ENCODE measurements at places on chromosomes 16 and 17. TPM values are rescaled to one million over a fixed set of nuclear protein-coding genes. Genes with fewer than 3 reads are reported as not detected.

NOG gene
- total RNA-seq = 0.09 TPM

VAMP2 gene
- 49.6 TPM for total RNA-seq

DUSP3 gene
- total RNA-seq = 16.5 TPM

METTL26 gene
- 146 TPM for total RNA-seq

ABCC11 gene
- total RNA-seq = not detected

RNF166 gene
- total RNA-seq = 49.7 TPM

- H3K4me1 ChIP-seq = peaks cover 16% of the 10 kb centered on the region
- H3K4me3 ChIP-seq = peak overlapping the region; percentile 94
- peak overlapping the region; percentile 95 for H3K27ac ChIP-seq
Measured at GRCh38 chr16:74984194-74984528, 762 bp downstream of the WDR59 start.

DNA sequence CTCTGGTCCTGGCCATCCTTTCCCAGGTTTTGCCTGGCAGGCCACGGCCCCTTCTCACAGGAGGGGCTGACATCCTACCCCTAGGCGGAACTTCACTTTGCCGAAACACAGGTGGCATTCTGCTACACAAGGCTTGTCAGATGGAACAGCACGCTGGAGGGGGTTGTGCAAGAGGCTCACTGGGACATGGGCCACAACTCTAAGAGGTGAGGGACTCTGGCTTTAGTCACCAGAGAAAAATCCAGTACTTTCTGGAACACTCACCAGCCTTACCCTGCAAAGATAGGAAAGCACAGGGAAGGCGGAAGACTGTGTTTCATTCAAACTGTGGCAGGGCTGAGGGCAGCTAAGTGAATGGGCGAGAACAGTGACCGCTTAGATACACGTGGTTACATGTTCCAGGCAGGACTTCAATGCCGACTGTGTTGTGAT lies 18.3 kb downstream of the CDC42EP4 start:
- H3K4me3 ChIP-seq = no peak overlapping the region
- no peaks in the 10 kb centered on the region for H3K36me3 ChIP-seq
- peaks cover 11% of the 10 kb centered on the region for H3K4me1 ChIP-seq
- H3K27ac ChIP-seq = no peak overlapping the region
- no peak for DNase-seq

DNA sequence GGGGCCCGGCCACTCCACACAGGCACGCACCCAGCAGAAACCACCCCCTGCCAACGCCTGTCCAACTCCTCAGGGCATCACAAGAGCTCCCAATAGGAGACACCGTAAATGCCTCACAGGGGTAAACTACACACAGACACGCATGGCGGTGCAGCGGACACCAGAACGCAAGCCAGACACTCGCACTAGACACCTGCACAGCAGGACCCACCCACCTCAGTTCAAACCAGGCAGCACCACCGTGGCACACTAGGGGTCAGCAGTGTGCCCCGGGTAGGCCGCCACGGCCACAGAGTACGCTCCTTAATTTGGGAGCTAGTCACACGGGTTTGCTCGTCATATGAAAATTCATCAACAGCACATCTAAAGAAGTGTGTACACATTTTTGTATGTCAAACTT lies 3.4 kb downstream of the SLC38A10 start:
- H3K4me1 ChIP-seq = peaks cover 37% of the 10 kb centered on the region
- H3K36me3 ChIP-seq = peaks cover 24% of the 10 kb centered on the region
- H3K27ac ChIP-seq = no peak overlapping the region
- DNase-seq = peak; percentile 90

GRCh38 chr17:65730711-65731169 lies 169.3 kb upstream of the AXIN2 start:
- peaks cover 2% of the 10 kb centered on the region for H3K4me1 ChIP-seq
- H3K27me3 ChIP-seq = peaks cover 4% of the 10 kb centered on the region
- no peak overlapping the region for H3K4me3 ChIP-seq
- no peaks in the 10 kb centered on the region for H3K36me3 ChIP-seq

DNA sequence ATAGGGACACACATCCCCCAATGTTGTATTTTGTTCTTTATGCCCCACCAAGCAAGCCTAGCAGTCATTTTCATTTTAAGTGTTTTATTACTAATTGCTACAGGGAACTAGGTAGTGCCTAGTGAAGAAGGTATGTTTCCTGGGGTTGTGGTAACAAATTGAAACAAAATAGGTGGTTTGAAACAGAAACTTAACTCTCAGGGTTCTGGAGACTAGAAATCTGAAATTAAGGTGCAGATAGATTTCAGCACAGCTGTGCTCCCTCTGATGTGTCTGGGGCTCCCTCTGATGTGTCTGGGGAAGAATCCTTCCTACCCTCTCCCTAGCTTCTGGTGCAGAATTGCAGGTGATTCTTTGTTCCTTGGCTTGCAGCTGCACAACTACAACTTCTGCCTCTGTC lies 390.1 kb downstream of the ZFHX3 start:
- H3K27ac ChIP-seq = no peak overlapping the region
- peaks cover 2% of the 10 kb centered on the region for H3K27me3 ChIP-seq
- no peak overlapping the region for H3K4me3 ChIP-seq
- H3K36me3 ChIP-seq = peaks cover 1% of the 10 kb centered on the region

GRCh38 chr17:37305406-37305905 lies 70.3 kb upstream of the C17orf78 start:
- no peaks in the 10 kb centered on the region for H3K27me3 ChIP-seq
- H3K36me3 ChIP-seq = peaks cover 13% of the 10 kb centered on the region
- H3K4me1 ChIP-seq = peaks cover 2% of the 10 kb centered on the region
- H3K4me3 ChIP-seq = no peak overlapping the region
- H3K27ac ChIP-seq = peak overlapping the region; percentile 29

GRCh38 chr17:29802246-29802645 lies 127.8 kb downstream of the SSH2 start:
- H3K4me3 ChIP-seq = no peak overlapping the region
- H3K36me3 ChIP-seq = no peaks in the 10 kb centered on the region
- H3K27me3 ChIP-seq = no peaks in the 10 kb centered on the region
- H3K27ac ChIP-seq = no peak overlapping the region
- H3K4me1 ChIP-seq = peaks cover 2% of the 10 kb centered on the region
- DNase-seq = no peak

DNA sequence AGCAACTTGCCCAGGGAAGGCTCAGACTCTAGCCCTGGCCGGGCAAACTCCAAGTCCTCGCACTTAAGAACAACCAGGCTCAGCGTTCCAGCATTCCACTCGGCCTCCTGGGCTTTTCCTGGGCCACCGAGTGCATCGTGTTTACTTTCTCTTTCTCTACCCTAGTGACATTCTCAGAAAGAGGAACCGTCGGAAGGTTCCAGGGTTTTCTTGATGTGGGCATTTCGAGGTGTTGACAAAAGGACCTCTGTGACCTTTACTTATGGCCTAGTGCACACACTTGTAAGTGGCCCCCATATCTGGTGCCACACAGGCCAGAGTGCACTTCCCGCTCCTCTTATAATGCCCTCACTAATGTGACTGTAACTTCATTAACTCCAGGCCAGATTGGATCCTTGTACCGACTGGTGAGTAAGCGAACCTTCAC lies 3.1 kb upstream of the BANP start:
- H3K27me3 ChIP-seq = no peaks in the 10 kb centered on the region
- peak overlapping the region; percentile 94 for H3K27ac ChIP-seq
- H3K4me3 ChIP-seq = peak overlapping the region; percentile 73
- DNase-seq = peak; percentile 79
- peaks cover 35% of the 10 kb centered on the region for H3K4me1 ChIP-seq

GRCh38 chr17:1562176-1562643 lies 382 bp downstream of the PITPNA start:
- no peak overlapping the region for H3K27ac ChIP-seq
- H3K4me3 ChIP-seq = peak overlapping the region; percentile 91

GRCh38 chr17:45904866-45905265 lies 10.5 kb downstream of the MAPT start:
- H3K27me3 ChIP-seq = peaks cover 23% of the 10 kb centered on the region
- peaks cover 21% of the 10 kb centered on the region for H3K4me1 ChIP-seq
- no peak for DNase-seq

DNA sequence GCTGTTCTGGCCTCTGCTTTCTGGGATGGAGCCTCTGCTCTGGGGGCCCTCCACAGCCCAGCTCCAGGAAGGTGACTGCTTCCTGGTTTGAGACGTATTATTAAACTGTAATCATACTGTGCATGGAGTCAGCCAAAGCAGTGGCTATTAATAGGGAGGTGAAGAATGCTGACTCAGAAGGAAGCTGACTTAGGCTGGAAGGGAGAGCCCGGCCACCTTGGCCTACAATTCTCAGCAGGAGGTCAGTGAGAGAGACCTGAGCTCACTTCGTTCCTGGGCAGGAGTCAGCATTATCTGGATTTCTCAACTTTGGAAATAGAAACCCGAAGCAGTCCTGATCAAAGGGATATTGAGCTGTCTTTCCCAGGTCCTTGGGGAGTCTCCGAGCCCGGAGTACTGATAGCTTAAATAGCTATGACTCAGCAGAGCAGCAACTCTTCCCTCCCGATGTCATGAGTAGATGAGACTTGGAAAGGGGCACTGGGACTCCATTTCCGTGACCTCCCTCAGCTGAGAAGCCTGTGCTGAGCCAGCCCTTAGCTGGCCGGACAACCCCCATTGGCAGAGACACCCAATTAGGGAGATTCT lies 91.8 kb downstream of the YPEL2 start:
- no peaks in the 10 kb centered on the region for H3K27me3 ChIP-seq
- peaks cover 20% of the 10 kb centered on the region for H3K4me1 ChIP-seq
- H3K27ac ChIP-seq = no peak overlapping the region
- no peak for DNase-seq
- no peaks in the 10 kb centered on the region for H3K36me3 ChIP-seq

DNA sequence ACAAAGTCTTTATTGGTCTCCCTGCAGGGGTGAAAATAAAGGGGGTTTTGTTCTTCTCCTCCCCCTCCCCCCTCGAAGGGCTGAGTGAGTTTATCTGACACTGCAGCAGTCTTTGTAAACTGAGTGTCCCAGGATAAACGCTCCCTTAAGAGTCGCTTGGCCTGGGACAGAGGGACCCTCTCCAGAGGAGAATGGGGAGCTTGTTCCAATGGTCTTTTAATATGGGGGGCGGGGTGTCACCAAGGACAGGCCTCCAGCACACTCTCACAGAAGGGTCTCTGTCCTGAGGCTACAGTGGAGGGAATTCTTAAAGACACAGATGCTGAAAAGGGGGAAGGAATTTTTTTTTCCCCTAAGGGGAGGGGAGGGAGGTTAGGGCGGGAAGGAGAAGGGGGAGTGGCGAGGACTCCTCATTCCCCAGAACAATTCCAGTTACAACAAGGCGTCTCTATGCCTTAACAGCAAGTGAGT lies 455.5 kb downstream of the SOX9 start:
- DNase-seq = no peak
- no peaks in the 10 kb centered on the region for H3K36me3 ChIP-seq
- peaks cover 24% of the 10 kb centered on the region for H3K27me3 ChIP-seq
- no peak overlapping the region for H3K4me3 ChIP-seq
- H3K4me1 ChIP-seq = no peaks in the 10 kb centered on the region
- no peak overlapping the region for H3K27ac ChIP-seq

- peak overlapping the region; percentile 93 for H3K4me3 ChIP-seq
- H3K36me3 ChIP-seq = peaks cover 7% of the 10 kb centered on the region
Measured at GRCh38 chr17:45018514-45018847, 33.0 kb downstream of the DCAKD start.

DNA sequence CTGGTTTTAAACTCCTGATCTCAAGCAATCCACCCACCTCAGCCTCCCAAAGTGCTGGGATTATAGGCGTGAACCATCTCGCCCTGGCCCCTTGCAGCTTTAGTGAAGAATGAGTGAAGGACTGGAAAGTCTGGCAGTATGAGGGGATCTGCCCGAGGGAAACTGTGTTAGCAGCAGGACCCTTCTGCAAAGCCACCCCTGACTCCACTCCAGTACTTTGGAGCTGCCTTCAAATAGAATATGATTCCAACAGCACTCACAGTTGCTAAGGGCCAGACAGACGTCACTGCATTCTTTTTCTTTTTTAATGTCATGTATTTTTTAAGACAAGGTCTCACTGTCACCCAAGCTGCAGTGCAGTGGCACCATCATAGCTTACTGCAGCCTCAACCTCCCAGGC lies 52.3 kb downstream of the KPNA2 start:
- H3K27ac ChIP-seq = no peak overlapping the region
- no peak overlapping the region for H3K4me3 ChIP-seq

GRCh38 chr16:8630255-8630953 lies 8.9 kb downstream of the METTL22 start:
- H3K27me3 ChIP-seq = no peaks in the 10 kb centered on the region
- H3K4me3 ChIP-seq = no peak overlapping the region
- no peak overlapping the region for H3K27ac ChIP-seq

DNA sequence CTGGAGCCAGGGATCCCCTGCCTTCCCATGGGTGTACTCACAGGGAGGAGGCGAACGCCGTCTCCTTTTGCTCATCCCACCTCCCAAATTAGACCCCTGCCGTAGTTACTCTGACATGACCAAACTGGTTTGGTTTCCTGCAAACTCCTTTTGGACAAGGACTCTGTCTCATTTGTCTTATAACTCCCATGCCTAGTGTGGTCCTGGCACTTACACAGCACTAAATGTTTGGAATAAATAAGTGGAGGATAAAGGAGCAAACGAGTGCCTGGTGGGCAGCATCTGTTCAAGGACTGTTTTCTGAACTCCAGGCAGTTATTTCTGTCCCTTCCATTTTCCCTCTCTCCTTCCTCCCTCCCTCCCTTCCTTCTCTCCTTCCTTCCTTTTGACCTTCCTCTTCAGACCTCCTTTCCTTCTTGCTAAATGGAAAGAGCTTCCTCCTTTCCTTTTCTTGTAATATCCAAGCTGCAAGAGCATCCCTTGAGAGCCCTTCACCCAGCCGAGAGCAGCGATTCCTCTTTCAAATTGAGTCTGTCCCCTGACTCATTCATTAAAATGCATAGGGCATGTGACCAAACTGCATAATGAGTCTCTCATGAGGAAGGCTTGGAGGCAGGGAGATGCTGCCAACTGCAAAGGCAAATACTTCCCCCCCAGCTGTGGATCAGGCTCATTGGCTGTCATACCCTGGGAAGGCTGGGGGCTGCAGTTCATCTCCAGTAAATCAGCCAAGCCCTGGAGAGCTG lies 36.8 kb downstream of the CHD9 start:
- no peak overlapping the region for H3K27ac ChIP-seq
- H3K27me3 ChIP-seq = no peaks in the 10 kb centered on the region
- H3K4me3 ChIP-seq = no peak overlapping the region
- DNase-seq = no peak
- peaks cover 2% of the 10 kb centered on the region for H3K36me3 ChIP-seq
- H3K4me1 ChIP-seq = peaks cover 32% of the 10 kb centered on the region

All from activated CD4-positive, alpha-beta T cell treated with anti-CD3 and anti-CD28 coated beads, Interleukin-2, amount 10 ng/mL, durations not matched to agents 24 days and 14 days (primary cell).